Glutamatergic neuron (in vitro differentiated cells): ENCODE measurements at places on chromosomes 5 and 9. TPM values are rescaled to one million over a fixed set of nuclear protein-coding genes. Genes with fewer than 3 reads are reported as not detected.

GRCh38 chr5:165014439-165014838 is 1509.0 kb downstream of the MAT2B start:
- H3K27me3 ChIP-seq: no peaks in the 10 kb centered on the region
- H3K36me3 ChIP-seq: no peaks in the 10 kb centered on the region
- no peak overlapping the region for H3K27ac ChIP-seq
- H3K4me1 ChIP-seq: no peaks in the 10 kb centered on the region

DNA sequence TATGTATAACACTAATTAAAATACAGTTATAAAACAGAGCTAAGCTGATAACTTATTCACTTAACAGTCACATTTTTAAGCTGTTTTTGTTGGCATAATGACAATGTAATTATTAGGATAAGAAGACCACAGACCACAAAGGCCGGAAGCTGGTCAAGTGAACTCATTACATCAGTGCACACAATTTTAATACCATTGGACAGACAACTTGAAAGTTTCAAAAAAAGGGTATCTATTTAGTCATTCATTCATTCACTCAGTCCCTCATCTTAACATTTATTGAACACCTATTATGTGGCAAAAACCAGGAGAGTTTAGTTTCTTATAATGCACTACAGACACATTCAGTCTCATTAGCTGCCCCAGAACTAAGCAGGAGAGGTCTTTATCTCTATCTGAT is 11.6 kb downstream of the ERP44 start:
- no peaks in the 10 kb centered on the region for H3K36me3 ChIP-seq
- H3K4me1 ChIP-seq: peaks cover 38% of the 10 kb centered on the region
- H3K27me3 ChIP-seq: no peaks in the 10 kb centered on the region
- H3K4me3 ChIP-seq: no peak overlapping the region
- no peak for DNase-seq
- no peak overlapping the region for H3K27ac ChIP-seq

- H3K4me1 ChIP-seq: peaks cover 4% of the 10 kb centered on the region
- H3K4me3 ChIP-seq: no peak overlapping the region
- H3K27me3 ChIP-seq: peaks cover 3% of the 10 kb centered on the region
- DNase-seq: no peak
- H3K36me3 ChIP-seq: no peaks in the 10 kb centered on the region
These were observed 47.4 kb upstream of the TNFSF15 start for GRCh38 chr9:114853071-114853855.

- H3K4me1 ChIP-seq: no peaks in the 10 kb centered on the region
- H3K27me3 ChIP-seq: no peaks in the 10 kb centered on the region
- H3K27ac ChIP-seq: no peak overlapping the region
- no peak for DNase-seq
- H3K4me3 ChIP-seq: no peak overlapping the region
- H3K36me3 ChIP-seq: no peaks in the 10 kb centered on the region
These were observed 130.1 kb upstream of the FST start for GRCh38 chr5:53350368-53350767.

DNA sequence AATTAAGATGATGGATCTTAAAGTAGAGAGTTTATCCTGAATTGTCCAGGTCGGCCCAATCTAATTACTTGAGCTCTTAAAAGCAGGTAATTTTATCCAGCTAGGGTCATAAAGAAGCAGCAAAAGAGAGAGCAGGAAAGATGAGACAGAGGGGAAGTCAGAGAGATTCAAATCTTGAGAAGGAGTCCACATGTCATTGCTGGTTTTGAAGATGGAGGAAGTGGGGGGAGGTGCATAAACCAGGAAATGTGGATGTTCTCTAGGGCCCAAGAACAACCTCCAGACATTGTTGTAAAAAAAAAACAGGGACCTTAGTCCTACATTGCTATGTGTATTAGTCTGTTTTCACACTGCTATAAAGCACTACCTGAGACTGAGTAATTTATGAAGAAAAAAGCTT is 66.4 kb downstream of the SLCO4C1 start:
- H3K27me3 ChIP-seq: no peaks in the 10 kb centered on the region
- no peak for DNase-seq
- no peak overlapping the region for H3K27ac ChIP-seq

- DNase-seq: no peak
- H3K36me3 ChIP-seq: peaks cover 11% of the 10 kb centered on the region
- no peak overlapping the region for H3K4me3 ChIP-seq
- no peaks in the 10 kb centered on the region for H3K27me3 ChIP-seq
- no peaks in the 10 kb centered on the region for H3K4me1 ChIP-seq
These were observed 1729.7 kb upstream of the WWC1 start for GRCh38 chr5:166561759-166562158.

DNA sequence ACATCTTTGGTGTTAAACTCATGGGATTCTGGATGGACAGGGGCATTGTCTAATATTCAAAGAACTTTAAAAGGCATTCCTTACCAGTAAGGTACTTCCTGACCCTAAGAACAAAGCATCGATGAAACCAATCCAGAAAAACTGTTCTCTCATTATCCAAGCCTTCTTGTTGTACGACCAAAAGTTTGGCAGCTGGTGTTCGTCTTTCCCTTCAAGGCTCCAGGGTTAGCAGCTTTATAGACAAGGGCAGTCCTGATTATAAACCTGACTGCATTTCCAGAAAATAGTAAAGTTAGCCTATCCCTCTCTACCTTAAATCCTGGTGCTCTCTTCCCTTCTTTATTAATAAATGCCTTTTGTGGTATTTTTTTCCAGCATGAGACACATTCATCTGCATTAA is 149.4 kb upstream of the MRPS30 start:
- no peaks in the 10 kb centered on the region for H3K4me1 ChIP-seq
- no peak overlapping the region for H3K27ac ChIP-seq
- H3K36me3 ChIP-seq: peaks cover 9% of the 10 kb centered on the region
- H3K27me3 ChIP-seq: no peaks in the 10 kb centered on the region

DNA sequence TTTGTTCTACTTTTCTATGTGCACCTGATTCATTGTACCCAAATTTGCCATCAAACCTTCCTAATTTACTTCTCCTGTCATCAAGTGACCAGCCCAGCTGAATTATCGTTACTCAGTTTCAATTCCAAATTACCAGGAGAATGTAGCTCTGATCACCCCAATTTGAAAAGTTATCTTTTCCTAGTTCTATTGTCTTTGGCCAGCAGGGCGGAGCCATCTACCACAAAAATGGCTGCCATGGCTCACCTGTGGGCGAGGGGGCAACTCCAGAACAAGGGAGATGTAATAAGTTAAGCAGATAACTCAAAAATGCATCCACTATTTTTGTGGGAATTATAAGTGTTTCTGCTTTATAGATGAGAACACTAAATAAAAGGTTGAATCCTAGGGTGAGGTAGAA is 133.8 kb upstream of the MOCS2 start:
- no peak overlapping the region for H3K4me3 ChIP-seq
- no peaks in the 10 kb centered on the region for H3K4me1 ChIP-seq
- DNase-seq: no peak
- H3K27ac ChIP-seq: no peak overlapping the region
- H3K27me3 ChIP-seq: no peaks in the 10 kb centered on the region

DNA sequence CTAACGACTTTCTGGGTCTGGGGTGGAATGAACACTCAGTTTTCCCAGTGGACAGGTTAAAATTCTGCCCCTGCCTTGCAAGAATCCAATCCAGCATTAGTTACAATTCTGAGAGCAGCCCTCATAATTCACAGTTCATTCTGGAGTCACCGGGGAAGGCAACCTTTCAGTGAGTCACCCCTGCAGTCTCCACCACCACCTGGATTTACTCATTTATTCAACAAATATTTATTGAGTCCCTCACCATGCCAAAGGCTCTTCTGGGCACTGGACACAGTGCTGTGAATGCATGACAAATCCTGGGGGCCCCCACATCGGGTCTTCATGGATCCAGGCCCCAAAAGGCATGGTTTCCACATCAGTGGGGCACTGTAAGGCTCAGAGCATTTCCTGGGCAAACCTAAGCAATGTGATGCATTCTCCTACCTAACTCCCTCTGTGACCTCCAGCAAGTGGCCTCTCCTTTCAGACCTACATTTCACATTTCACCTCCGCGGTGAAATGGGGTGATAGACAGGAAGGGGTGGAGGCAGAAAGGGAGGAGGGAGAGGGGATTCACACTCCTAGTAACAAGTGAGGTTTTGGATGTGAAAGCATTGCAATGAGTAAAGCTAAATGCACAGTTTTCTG is 6.4 kb upstream of the MSX2 start:
- H3K27ac ChIP-seq: no peak overlapping the region
- peaks cover 20% of the 10 kb centered on the region for H3K4me1 ChIP-seq
- no peaks in the 10 kb centered on the region for H3K36me3 ChIP-seq
- H3K4me3 ChIP-seq: no peak overlapping the region
- DNase-seq: no peak

GRCh38 chr9:114414346-114414745 is 26.6 kb upstream of the AKNA start:
- no peak overlapping the region for H3K27ac ChIP-seq
- no peak overlapping the region for H3K4me3 ChIP-seq
- no peak for DNase-seq
- H3K4me1 ChIP-seq: peaks cover 23% of the 10 kb centered on the region
- no peaks in the 10 kb centered on the region for H3K36me3 ChIP-seq

- no peaks in the 10 kb centered on the region for H3K36me3 ChIP-seq
- peak overlapping the region; percentile 26 for H3K4me3 ChIP-seq
- peak overlapping the region; percentile 94 for H3K27ac ChIP-seq
- peaks cover 69% of the 10 kb centered on the region for H3K4me1 ChIP-seq
- peaks cover 9% of the 10 kb centered on the region for H3K27me3 ChIP-seq
These were observed 665.5 kb upstream of the ZNF608 start for GRCh38 chr5:125411744-125412560.

Gene GIN1
- total RNA-seq: 9.6 TPM

Gene FRRS1L
- 4.4 TPM for total RNA-seq

Gene AJM1
- total RNA-seq: 15.3 TPM

Gene MAMDC2
- total RNA-seq: 0.22 TPM

Gene LRRC19
- total RNA-seq: not detected

Gene GABRA6
- not detected for total RNA-seq

Gene ERAP2
- total RNA-seq: not detected

Gene AMACR
- total RNA-seq: 9.0 TPM
